Muscle of back (tissue), 13 donors: ENCODE measurements at places on chromosomes 7 and 10.

DNA sequence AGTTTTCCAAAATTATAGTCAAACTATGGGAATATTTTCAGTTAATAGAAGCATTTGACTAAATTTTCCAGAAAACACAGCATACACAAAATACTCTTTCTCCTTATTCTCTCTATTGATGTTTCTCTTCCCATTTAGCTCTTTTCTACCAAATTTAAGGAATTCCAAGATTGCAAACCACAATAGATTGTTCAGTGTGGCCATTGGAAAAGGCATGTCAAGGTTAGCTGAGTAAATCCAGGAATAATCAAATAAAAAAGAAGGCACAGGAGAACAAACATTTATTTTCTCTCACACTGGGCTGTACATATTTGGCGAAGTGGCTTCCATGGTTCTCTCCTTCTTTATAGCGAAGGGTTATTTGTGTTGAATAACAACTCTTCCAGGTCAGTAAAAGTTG, 117.3 kb downstream of the THSD7A start:
- DNase-seq: no peak

DNA sequence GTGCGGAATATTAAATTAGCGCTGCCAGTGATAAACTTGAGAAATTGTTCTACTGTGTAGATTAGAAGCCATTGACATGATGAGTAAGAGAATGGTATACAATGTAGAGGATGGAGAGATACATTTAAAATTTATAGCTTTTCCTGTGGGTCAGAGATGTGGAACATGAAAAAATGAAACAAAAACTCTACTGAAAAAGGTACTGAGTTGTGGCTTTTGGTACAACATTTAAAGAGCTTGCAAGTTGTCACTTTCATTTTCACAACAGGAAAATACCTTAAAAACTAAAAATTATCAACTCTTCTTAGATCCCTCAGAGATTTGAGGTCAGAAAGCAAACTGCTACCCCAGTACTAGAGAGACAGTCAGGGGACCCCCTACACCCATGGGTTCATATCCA, 348.8 kb upstream of the CDC14C start:
- no peak for DNase-seq

- DNase-seq: peak; percentile 100
Observed at GRCh38 chr7:5423976-5424748, 528 bp upstream of the TNRC18 start.

DNA sequence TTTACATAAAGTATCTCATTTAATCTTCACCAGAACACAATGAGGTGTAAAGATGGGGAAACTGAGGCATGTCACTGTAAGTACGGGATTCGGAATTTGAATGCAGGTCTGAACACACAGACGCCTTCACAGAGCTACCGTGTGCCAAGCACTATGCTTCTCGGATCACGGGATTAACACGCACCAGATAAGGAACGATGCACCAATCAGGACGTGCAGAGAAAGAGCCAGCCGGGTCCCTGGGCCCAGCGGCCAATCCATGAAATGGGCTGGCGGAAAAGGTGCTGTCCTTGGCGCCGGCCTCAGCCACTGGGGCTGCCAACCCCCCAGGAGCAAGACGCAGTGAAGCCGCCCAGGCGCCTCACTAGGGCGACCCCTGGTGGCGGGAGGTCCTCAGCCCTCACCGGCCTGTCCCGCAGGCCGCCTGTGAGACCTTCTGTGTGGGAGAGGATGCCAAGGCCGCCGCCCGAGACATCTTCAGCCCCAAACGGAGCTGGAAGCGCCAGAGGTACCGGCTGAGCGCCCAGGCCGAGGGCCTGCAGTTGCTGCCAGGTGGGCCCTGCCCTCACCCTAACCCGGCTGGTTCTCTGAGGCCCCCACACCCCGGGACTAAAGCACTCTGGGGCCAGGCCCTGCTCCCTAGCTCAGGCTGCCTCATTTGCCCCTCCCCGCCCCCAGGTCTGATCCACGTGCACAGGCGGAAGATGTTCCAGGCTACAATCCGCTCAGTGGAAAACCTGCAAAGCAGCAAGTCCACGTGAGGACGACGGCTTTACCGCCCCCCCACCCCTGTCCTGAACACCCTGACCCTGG, 15.6 kb downstream of the ATG9B start:
- DNase-seq: peak; percentile 73

DNA sequence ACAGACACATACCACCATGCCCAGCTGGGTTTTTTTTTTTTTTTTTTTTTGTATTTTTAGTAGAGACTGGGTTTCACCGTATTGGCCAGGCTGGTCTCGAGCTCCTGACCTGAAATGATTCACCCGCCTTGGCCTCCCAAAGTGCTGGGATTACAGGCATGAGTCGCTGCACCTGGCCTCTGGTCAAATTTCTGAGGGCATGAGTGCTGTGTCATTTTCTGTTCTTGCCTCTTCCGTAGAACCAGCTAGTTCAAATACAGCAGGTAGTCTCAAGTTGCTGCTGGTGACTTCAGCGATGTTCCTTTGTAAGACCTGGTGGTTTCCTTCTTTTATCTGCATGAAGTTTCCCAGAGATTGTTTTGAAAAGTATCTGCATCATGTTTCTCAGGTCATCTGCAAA, 134.8 kb upstream of the SHH start:
- DNase-seq: no peak

DNA sequence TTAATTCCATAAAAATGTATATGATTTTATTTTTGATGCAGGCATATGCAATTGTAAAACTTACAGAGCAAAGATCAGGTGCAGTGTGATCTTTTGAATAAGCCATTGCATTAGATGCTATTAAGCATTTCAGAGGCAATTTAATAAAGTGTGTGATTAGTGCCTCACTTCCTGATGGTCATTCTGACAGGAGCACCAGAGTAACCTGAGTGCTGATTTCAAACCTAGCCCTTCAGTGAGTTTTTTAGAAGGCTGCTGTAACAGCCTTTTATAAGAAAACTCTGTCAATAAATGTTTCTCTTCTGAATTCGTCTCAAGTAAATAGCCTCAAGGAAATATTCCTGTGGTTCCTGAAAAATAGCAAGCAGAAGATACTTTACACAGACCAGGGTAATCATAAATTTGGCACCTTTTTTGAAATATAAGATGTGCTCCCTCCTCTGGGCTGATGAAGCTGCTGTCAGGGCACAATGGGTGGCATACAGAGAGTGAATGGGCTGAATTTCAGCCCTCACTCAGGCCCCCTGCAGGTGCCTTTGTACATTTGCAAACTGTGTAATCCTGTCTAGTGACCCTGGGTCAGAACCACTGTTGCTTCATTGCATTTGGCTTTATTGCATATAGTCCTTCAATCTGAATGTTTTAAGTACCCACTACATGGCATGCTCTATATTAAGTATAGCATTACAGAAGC, 193.7 kb upstream of the CSTF2T start:
- DNase-seq: no peak

DNA sequence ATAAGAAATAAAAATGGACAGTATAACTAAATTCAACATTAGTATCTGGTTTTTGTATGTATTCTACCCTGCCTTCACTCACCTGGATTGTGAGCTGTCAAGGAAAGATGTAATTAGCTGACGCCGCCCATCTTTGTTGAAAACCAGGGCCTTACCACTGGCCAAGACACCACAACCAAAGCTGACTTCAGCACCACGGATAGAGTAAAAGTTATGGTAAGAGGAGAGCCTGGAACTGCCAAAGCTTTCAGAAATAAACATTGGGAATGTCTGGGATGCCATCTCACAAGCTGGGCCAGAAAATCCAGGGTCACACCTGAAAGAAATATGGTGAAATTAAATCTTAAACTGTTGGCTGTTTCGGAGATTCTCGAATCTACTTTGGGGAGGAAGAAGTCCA, 190.1 kb upstream of the SLC26A5 start:
- DNase-seq: no peak

- DNase-seq: no peak
Observed at GRCh38 chr7:112511451-112512202, 30.8 kb downstream of the LSMEM1 start.

DNA sequence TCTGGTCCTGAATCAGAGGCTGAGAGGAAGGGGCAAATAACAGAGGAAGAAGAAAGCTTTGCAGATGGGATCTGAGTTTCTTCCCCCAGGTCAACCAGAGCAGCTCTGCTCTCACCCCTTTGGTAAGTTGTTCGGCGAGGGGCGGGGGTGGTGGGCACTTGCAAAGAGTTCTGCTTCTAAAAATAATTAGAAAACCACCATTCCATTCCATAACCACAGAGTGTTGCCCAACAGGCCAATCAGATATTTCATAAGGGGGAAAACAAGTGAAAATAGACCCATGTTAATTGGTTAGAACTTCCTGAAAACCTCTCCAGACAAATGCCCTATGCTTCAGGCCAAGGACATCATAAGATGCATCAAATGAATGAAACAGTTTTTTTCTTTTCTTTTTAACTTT, 43.6 kb upstream of the R3HCC1L start:
- no peak for DNase-seq

GRCh38 chr7:9557853-9558252, 1124.4 kb downstream of the NXPH1 start:
- DNase-seq: no peak

DNA sequence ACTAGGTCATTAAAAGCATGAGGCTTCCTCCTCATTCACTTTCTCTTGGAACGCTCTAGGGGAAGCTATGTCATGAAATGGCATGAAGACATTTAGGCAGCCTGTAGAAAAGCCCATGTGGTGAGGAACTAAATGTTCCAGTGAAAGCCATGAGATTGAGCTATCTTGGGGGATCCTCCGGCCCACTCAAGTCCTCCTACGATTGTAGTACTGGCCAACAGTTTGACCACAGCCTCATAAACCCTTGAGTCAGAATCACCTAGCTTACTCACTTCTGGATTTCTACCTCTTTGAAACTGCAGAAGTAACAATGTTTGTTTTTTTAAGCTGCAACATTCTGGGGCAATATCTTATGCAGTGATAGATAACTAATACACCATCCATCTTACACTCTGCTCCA, 605.1 kb downstream of the SORCS1 start:
- no peak for DNase-seq

GRCh38 chr7:137950967-137951366, 50.9 kb downstream of the CREB3L2 start:
- DNase-seq: no peak

GRCh38 chr10:125002047-125002422, 60.1 kb downstream of the ZRANB1 start:
- no peak for DNase-seq

GRCh38 chr7:149741629-149742028, 31.8 kb downstream of the ZNF467 start:
- no peak for DNase-seq
